ENCODE measurements at places on chromosomes 1 and 21.

DNA sequence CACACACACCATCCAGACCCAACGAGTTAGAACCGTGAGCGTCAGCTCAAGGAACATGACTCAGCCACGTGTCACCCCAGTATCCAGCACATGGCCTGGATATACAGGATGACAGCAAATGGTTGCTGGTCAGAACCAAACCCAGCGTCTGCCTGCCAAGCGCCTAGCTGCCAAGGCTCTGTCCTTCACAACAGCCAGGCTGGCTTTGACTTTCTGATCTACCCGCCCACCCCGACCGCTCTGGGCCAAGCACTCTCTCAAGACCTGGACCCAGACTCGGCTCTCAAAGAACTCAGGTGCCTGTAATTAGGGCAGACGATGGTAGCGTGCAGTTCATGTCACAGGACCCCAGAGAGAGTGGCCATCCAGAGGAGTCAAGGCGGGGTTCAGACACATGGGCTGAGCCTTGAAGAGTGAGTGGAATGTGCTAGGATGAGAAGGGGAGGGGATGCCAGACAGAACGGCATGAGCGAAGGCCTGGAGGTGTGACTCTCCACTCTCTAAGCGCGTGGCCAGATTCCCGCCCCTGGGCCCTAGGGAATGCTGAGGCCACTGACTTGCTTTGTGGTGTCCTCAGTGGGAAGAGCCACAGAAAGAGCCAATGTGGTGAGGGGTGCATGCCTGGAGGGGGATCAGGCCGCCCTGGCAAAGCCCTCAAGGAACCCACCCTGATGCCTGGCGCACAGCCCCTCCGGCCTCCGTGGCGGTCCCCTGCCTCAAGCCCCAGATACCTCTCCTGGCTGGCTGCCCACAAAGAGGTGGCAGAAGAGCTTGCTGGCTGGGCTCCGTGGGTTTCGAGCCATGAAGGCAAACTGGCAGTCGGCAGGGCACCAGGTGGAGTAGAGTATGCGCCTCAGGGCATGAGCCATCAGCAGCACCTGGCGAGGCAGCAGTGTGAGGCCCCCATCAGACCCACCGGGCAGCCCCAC, 7.0 kb downstream of the SH2D5 start:
- no peak for DNase-seq

GRCh38 chr1:180952657-180953013, 39.9 kb downstream of the KIAA1614 start:
- no peak for DNase-seq

DNA sequence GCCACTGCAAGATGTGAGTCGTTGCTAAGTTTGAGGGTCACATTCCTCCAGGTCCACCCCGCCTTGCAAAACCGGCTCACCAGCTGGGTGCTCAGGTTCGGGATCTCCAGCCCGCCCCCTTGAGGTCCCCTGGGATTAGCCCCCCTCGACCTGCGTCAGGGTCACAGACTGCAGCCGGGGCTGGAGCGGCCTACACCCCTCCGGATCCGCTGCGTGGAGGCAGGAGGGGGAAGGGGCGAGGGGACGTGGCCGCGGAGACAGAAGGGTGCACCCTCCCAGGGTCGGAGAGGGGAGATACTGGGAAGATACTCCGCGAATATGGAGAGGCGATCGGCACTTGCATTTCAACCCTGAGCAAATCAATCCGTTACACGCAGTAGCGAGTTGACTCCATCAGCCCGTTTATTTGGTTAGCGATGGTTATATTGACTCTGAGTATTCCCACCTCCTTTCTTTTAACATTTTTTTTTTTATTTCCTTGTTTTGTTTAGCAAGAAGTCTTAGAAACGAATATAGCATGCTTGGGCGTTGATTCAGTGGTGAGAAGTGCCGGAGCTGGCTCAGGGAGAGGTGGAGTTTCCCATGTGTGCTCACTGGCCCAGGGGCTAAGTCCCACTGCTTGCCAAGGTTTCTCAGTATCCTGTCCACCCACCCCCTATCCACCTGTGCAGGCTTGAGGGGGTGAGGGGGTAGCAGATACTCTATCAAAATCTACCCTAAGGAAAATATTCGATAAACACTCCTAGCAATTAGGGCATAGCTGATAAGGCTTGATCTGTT, 997 bp downstream of the IFNAR2 start:
- DNase-seq, result peak; percentile 63

GRCh38 chr1:75503221-75503974, 107.5 kb downstream of the SLC44A5 start:
- DNase-seq, result no peak

DNA sequence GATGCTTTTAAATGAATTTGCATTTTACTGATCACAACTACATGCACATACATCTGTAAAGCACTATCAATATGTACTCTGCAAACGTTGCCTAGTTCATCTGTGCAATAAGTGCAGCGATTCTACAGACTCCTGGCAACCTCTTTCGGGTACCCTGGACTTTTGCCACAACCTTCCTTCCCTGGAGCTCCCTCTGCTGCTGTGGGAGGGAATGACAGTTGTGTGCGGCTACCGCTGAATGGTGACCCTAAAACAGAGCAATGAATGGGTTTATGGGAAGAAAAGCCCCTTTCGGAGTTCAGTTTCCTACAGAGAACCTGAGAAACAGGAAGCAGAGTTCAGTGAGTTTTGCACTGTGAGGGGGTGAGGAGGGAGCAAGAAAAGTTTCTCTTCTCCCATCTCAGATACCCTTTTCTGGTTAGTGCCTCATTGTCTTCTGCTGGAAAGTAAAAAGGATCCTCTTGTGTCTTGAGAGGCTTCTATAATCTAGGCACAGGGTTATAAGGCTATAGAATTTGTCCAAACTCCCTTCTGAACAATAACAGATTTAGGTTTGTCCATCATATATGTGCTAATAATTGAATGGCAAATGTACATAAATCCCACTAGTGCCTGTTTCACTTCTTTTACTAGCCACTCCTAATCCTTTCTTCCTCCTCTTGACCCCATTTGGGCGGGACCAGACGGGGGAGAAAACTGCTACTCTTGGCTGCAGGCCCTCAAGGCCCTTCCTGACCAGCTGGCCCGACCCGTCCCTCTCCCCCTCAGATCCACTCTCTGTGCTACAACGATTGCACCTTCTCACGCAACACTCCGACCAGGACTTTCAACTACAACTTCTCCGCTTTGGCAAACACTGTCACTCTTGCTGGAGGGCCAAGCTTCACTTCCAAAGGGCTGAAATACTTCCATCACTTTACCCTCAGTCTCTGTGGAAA, 19.8 kb upstream of the SARS1 start:
- DNase-seq, result peak; percentile 78

- DNase-seq, result peak; percentile 84
Measured at GRCh38 chr21:33266050-33266788, at the start of gene IL10RB. IL10RB (plus strand) TSS chr21:33266367; CDS start chr21:33266466, 99 bp downstream.

DNA sequence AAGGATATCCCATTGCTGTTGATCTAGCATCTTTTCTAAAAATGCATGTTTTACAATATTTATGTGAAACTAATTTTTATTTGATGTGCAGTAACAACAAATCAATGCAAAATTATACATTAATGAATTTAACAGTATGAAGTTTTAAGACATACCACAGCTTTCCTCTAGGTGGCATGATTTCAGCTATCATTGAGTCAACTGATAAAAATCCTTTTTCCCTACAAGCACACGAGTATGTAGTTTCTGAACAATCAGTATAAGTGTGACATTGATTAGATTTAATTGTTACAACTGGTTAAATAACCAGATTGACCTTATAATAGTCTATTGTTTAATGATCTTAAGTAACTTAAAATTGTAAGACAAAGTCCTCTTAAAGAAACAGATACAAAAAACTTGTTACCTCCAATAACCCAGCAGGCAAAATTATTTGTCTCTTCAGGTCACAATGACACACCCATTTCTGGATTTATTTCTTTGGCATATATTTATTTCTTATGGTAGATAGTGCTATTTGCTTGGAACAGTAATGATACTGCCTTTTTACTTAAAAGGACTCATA, 5.8 kb upstream of the TGFB2 start:
- DNase-seq, result no peak

DNA sequence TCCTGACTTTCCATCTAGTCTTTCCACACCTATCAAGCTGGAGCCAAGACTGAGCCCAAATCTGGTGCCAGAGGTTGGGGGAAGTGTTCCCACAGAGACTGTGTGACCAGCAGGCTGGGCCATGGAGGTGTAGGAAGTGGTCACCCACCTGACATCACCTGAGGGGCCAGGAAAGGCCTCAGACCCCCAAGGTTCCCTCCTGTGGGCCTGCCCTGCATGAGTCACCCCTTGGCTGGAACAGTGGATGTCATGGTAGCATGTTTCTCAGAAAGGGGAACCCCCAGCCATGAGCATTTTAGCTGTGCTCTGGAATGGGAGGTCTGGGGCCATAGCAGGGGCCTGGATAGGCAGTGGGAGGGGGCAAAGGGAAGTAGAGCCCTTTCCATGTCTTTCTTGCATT, 5.7 kb upstream of the TNFRSF8 start:
- DNase-seq, result peak; percentile 73

DNA sequence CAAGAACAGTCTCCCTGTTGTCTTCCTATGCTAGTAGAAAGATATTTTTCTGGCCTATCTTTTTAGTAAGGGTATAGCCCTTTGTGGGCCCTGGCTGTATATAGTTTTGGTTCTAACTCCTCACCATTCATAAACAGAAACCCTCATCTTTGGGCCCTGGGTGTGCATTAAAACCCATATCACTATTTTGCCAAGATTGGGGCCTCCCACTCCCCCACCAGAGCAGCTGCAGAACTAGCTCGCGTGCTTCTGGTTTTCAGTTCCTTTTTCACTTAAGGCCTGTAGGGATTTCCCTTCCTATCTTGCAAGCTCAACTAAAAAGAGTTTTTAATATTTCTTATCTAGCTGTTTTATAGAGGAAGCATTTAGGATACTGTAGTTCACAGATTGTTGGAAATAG, 106.4 kb downstream of the RGL1 start:
- DNase-seq, result peak; percentile 22

- no peak for DNase-seq
Measured at GRCh38 chr1:159014003-159014571, 4.4 kb downstream of the IFI16 start.

- peak; percentile 29 for DNase-seq
Measured at GRCh38 chr1:15882665-15883064, 35.2 kb downstream of the SPEN start.

DNA sequence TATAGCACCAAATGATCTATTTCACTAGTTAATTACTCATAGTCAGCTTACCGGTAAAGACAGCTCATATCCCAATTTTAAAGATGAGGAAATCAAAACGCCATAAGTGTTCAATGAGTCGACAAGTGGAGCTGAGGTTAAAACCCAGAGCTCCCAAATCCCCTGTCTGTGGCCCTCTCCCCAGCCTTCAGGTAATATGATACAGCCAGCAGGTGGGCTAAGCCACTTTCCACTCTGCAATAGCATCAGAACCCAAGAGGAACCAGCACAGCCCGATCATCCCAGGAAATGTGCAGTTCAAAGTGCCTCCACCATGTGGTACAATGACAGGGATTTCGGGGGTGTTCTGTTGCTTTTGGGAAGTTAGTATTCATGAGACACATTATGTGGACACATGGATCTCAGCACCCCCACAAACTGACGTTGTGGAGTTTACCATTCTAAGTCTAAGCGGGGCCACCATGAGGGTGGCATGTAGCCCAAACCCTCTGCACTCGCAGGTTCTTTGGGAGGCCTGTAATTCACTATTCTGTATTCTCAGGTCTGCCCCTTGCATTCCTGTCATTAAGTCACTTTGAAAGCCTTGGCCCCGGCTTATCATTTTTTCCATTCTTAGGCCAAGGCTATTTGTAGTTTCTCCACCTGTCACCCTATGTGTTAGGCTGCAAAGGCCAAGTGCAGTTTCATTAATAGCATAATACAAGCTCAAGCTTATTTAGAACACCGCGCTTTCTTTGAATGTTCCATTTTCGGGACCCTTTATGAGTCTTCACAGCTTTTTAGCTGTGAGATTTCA, 26.3 kb upstream of the ACTN2 start:
- DNase-seq, result no peak

GRCh38 chr1:19123837-19124236, 86.2 kb downstream of the UBR4 start:
- DNase-seq, result peak; percentile 42

DNA sequence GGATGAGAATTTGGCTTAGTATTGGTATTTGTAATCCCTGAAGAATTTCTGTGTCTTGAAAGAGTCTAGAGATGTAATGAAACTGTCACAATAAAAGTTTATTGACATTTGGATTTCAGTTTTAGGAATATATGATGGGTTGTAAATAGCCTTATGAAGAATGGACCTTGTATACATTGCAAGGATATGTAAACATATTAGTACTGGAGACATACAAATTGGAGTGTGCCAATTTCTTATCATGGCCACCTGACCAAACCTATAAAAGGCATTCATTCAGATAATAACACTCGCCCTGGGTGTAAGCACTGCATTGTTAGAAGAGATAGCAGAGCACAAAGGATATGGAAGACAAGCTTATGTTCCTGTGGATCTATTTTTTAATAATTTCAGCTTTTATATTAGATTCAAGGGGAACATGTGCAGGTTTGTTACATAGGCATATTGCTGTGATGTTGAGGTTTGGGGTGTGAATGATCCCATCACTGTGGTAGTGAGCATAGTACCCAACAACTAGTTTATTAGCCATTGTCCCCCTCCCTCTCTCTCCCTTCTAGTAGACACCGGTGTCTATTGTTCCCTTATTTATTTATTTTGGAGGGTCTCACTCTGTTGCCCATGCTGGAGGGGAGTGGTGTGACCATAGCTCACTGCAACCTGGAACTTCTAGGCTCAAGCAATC, 8.6 kb downstream of the S1PR1 start:
- DNase-seq, result no peak

GRCh38 chr1:27416387-27417111, 24.1 kb downstream of the GPR3 start:
- DNase-seq, result peak; percentile 47

- no peak for DNase-seq
Measured at GRCh38 chr21:29117372-29117955, 13.0 kb upstream of the MAP3K7CL start.

- DNase-seq, result no peak
Measured at GRCh38 chr1:177305040-177306018, 134.6 kb downstream of the BRINP2 start.

GRCh38 chr1:36251794-36252481, 27.7 kb downstream of the THRAP3 start:
- DNase-seq, result no peak

DNA sequence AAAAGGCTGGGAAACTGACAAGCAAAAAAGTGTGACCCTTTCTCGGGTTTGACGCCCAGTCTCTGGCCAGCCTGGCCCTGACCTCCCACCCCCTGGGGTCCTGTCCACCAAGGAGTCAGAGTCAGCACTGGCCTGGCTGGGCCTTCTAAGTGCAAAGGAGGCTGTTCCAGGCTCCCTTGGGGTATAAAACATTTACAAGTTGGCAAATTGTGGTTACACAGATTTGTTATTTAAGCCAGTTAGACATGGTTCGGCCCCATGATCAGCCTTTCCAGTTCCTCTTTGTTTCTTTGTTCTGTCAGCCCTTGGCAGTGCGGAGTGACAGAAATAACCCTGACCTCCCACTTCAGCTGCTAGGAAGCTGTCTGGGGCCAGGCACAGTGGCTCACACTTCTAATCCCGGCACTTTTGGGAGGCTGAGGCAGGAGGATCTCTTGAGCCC, 161.6 kb upstream of the RAB4A start:
- DNase-seq, result no peak

All from stimulated activated naive CD8-positive, alpha-beta T cell treated with anti-CD3 and anti-CD28 coated beads, Interleukin-15, Interleukin-2, amounts not matched to agents 100 U/mL and 50 U/mL, for 24 hours (primary cell).